ENCODE measurements at places on chromosomes 4 and X.
A peak's percentile ranks its signal among the peaks of the same experiment; 100 is the strongest.

- DNase-seq = no peak
Measured at GRCh38 chr4:156685308-156685707, 286.3 kb downstream of the PDGFC start.

DNA sequence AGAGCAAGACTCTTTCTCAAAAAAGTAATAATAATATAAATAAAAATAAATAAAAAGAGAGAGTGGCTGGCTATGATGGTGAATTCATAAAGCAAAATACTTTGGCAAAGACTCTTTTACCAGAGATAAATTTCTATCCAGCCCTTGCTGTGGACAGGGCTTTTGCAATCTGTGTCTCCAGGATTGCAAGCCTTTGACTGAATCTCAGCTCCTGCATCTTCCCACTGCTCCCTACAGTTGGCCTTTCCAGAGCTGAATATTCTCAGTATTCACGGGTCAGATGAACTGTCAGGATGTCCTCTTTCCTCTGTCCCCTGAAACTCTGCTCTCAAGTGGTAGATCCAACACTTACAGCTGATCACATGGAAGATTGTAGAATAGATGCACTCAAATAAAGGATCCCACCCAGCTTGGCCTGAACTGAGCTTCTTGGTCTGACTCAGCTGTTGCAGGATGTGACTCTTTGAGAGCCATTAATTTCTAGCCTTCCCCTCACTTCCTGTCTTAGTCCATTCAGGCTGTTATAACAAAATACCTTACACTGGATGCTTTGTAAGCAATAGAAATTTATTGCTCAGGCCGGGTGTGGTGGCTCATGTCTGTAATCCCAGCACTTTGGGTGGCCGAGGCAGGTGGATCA is 123.4 kb upstream of the GUCY1A1 start:
- DNase-seq = peak; percentile 24

DNA sequence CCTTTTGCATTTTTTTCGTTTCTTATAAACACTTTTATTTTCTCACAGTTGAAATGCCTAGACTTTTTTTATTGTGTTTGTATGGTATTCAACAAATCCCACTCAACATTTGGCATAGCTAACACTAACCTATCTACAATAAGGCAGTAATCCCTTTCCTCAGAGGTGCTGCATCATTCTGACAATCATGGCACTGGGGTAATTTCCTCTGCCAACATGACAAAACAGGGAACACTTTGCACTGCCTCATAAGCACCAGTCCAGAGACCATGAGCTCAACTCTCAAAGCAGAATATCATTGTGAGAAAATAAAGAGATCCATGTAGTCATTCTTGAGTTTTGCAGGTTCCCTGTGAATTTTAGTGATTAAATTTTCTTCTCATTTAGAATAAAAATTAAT is 183.8 kb upstream of the INTU start:
- no peak for DNase-seq

DNA sequence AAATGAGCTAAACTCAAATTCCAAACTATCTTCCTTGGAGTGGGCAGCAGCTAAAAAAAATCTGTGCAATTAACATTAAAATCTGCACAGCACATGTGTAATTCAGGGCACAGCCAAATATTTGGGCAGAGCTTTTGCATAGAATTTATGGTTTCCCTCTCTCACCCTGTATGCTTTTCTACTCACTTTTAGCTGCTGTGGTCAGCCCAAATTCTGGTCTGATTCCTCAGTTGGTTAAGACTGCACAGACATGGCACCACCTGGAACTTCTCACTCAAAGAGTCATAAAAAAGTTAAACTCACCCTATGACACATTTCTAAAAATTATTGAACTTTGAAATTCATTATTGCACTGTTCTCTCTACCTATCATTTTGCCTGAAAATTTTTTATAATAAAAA is 4.9 kb upstream of the PLK4 start:
- peak; percentile 7 for DNase-seq

DNA sequence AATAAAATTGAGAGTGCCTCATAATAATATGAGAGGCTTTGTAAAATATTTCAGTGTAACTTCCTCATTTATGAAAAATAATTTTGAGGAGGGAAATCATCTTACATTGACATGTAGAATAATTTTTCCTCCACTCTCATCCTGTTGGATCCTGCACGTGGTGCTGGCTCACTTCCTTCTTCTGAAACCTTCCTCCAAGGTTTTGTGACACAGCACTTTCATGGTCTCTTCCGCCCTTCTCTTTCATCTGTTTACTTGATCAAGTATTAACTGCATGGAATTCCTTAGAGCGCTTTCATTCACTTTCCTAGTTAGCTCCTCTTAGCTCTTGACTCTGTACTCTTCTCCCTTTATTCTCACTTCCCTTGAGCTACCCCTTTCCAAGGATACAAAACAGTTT is 246.5 kb downstream of the RAPGEF2 start:
- no peak for DNase-seq

DNA sequence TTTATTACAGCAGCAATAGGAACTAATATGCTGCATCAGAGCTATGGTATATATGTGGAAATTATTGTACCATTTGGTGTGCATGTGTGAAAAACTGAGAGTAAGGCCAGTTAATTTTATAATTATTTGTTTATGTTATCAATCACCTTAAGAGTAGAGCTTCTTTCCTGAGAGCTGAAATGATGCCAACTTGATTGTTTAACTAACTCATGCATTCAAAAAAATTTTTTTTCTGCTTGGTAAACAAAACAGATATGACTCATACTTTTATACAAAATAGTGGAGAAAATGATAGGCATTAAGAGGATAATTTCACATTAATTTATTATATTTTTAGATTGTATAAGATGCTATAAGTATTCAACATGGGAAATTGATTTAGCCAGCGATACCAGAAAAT is 622.7 kb downstream of the RAPGEF2 start:
- DNase-seq = no peak

DNA sequence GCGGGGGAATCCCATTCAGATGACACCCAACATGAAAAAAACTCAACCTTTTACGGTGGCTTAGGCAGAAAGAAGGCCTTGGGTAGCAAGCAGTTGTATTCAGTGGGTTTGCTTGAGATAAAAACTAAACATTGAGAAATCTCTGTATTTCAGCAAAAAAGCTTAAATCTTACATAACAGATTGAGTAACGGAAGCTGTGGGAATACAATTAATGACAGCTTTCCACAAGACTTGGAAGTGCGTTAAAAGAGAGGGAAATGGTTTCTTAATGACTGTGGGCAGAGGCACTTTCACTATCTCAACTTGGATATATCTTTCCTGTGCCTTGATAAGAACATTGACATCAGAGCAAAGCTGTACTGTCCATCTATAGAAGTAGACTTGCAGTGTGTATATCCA is 418.5 kb upstream of the HS3ST1 start:
- no peak for DNase-seq

GRCh38 chrX:68139791-68140190 is 293.5 kb downstream of the OPHN1 start:
- DNase-seq = peak; percentile 15

GRCh38 chrX:115591420-115591819 is 30.4 kb downstream of the PLS3 start:
- no peak for DNase-seq
